Activated T-cell treated with anti-CD3 and anti-CD28 coated beads, Interleukin-2, amount 50 U/mL, for 24 hours (primary cell): ENCODE measurements at places on chromosomes 2 and 18.

- no peak overlapping the region for H3K4me3 ChIP-seq
- H3K4me1 ChIP-seq: peaks cover 15% of the 10 kb centered on the region
- DNase-seq: no peak
- no peak overlapping the region for H3K27ac ChIP-seq
- no peaks in the 10 kb centered on the region for H3K27me3 ChIP-seq
- H3K36me3 ChIP-seq: no peaks in the 10 kb centered on the region
Measured at GRCh38 chr2:213079756-213080155, 71.7 kb downstream of the IKZF2 start.

- no peak overlapping the region for H3K27ac ChIP-seq
- no peaks in the 10 kb centered on the region for H3K27me3 ChIP-seq
- no peak overlapping the region for H3K4me3 ChIP-seq
- no peak for DNase-seq
Measured at GRCh38 chr2:70181363-70181956, 9.4 kb downstream of the C2orf42 start.

DNA sequence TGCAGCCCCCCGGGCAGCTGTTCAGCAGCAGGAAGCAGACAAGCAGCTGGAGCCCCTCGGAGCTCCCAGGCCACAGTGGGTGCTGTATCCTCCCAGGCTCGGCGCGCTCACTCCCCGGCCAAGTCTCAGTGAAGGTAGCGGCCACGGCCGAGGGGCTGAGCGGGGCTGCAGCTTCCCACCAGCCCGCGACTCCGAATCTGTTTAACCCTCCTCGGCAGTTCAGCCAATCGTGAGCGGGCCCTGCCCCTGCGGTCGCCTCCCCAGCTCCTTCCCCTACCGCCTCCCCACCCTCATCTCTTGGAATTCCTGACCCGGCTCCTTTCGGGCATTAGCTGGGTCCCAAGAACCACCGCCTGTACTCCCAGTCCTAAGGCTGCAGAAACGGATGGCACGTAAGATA lies at the start of gene RESP18:
Gene RESP18, minus strand, starts transcription at position 203 of the 400 bp plus-strand sequence.
- no peak within 1 kb of the TSS for H3K27ac ChIP-seq
- no peaks in the 10 kb centered on the region for H3K36me3 ChIP-seq

DNA sequence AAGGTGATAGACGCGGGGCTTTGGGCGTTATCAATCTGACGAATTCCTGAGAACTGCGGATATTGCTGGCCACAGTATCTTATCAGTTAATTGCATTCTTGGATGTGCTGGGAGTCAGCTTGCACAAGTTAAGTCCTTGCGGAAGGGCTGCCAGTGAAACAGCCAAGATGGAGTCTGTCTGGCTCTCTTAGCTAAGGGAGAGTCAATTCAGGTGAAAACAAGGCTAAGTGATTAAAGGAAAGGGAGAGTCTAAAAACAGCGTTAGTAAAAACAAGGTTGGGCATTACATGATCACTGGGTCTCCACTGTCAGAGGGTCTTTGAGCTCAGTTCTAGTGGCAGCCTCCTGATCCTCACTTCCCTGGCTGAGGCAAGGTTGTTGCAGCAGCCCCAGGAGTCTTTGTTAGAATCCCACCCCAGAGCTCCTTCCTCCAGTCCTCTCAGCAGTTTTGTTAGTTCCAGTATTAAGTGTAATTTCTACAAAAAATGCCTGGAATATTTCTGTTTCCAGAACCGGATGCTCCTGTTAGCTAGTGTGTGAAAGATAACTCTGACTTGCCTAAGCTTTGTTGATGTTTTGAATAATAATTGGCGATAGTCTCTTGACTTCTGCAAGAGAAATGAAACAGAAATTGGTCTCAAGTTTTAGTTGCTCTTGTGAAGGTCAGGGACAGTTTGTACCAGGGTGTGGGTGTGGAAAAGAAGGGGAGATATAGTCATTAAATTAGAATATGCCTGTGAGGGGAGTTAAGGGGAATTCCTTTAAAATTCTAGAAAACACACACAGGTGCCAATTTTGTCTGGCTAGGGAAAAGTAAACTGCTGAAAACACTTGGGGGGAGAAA lies 10.6 kb downstream of the CFLAR start:
- H3K36me3 ChIP-seq: peaks cover 67% of the 10 kb centered on the region
- H3K4me1 ChIP-seq: peaks cover 77% of the 10 kb centered on the region
- no peaks in the 10 kb centered on the region for H3K27me3 ChIP-seq
- no peak for DNase-seq

DNA sequence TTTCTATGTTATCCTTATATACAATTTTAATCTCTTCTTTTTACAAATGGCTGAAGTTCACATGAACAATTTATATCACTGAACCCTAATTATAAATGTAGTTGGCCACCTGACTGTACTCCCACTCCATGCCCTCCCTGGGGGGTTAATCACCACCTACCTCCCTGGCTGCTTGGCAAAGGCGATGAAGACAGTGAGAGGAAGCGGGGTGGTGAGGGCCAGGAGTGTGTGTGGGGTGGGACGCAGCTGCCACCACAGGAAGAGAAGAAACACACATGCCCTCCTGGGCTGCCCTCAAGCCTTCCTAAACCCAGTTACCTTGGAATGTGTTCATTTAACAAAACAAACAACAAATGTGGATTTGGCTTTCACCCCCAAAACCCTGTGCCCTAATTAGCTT lies 87.0 kb upstream of the REV1 start:
- no peak overlapping the region for H3K4me3 ChIP-seq
- no peak overlapping the region for H3K27ac ChIP-seq
- H3K27me3 ChIP-seq: no peaks in the 10 kb centered on the region
- no peak for DNase-seq
- no peaks in the 10 kb centered on the region for H3K4me1 ChIP-seq

DNA sequence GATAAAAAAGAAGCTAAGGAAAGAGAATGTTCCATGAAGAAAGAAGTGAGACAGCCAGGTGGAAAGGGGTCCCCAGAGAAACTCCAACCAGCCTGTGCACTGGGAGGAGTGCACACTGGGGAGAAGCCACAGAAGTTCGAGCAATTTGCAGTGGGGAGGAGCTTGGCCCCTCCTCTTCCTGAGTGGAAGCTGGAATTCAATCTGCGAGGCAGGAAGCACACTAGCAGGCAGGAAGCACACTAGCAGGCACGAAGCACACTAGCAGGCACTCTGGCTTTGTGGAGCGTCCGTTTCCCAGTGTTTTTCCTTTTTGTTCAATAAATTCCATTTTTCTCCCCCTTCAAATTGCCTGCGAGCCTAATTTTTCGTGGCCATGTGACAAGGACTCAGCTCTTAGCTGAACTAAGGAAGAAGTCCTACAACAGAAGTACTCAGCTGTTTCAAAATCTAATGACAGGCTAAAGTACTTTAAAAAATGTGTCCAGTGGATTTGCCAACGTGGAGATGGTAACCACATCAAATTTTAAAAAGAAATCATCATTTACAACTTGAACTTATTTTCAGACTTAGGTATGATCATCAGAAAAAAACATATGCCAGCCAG lies 21.4 kb upstream of the SPIRE1 start:
- peaks cover 8% of the 10 kb centered on the region for H3K4me1 ChIP-seq
- H3K36me3 ChIP-seq: peaks cover 59% of the 10 kb centered on the region
- peak overlapping the region; percentile 73 for H3K27ac ChIP-seq
- no peaks in the 10 kb centered on the region for H3K27me3 ChIP-seq

- peaks cover 28% of the 10 kb centered on the region for H3K4me1 ChIP-seq
- no peak overlapping the region for H3K4me3 ChIP-seq
- H3K36me3 ChIP-seq: peaks cover 90% of the 10 kb centered on the region
- H3K27ac ChIP-seq: peak overlapping the region; percentile 38
- H3K27me3 ChIP-seq: no peaks in the 10 kb centered on the region
Measured at GRCh38 chr2:181520253-181520652, 63.1 kb downstream of the ITGA4 start.

DNA sequence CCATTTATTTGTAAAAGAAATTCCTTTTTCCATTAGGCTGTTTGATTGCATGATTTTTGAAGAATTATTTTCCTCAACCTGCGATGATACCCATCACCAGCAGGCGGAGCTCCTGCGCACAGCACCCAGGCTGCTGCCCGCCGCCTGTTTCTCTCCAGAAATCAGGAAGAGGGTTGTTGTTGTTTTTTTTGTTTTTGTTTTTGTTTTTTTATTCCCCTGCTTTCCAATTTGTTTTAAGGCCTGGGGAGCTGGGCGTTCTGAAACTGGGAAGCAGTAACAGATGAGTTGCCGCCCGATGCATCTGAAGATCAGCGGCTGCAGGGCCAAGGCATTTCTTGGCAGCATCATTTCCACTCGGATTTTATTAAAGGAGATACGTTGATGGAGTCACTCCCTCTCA lies 132.1 kb downstream of the MBP start:
- H3K36me3 ChIP-seq: no peaks in the 10 kb centered on the region
- H3K4me3 ChIP-seq: no peak overlapping the region
- H3K27ac ChIP-seq: no peak overlapping the region
- peaks cover 22% of the 10 kb centered on the region for H3K4me1 ChIP-seq
- peak; percentile 71 for DNase-seq
